Sciatic nerve (tissue), 2 donors: ENCODE measurements at places on chromosomes 12 and 14.

DNA sequence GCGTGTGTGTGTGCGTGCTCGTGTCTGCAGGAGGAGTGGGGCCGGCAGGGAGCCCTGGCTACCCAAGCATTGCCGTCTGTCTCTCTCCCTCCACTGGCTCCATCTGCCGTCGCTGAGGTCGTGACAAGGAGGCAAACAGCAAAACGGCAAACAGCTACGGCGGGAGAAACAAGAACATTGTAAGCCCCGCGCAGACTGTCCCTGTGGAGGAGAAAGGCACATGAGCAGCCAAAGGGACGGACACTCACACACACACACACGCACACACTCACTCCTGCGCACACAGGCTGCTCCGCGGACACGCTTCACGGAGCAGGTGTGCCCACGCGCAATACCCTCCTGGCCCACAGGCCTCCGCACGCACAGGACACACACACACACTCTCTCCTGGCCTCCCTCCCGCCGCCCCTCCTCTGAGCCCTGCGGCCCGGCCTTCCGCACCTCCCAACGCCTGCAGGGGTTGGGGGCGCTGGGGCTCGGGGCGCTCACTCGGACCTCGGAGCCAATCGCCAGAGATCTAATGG, 905 bp downstream of the CISTR start:
- DNase-seq: no peak

DNA sequence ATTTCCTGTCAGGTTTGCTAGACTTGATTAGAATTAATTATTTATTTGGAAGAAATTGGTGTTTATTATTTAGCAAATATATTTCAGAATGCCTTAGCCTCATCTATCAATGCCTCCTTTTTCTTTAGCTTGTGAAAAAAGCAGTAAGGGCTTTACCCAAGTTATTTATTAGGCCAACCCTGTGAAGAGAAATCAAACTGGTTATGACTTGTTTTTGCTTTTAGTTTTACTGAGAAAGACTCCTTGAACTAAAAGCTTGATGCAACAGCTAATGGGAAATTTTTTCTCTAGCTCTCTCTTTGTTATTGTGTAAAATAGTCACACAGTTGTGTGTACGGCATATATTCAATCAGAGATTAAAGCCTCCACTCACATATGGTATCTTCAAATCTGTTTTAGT, 306.8 kb downstream of the DIO2 start:
- no peak for DNase-seq

DNA sequence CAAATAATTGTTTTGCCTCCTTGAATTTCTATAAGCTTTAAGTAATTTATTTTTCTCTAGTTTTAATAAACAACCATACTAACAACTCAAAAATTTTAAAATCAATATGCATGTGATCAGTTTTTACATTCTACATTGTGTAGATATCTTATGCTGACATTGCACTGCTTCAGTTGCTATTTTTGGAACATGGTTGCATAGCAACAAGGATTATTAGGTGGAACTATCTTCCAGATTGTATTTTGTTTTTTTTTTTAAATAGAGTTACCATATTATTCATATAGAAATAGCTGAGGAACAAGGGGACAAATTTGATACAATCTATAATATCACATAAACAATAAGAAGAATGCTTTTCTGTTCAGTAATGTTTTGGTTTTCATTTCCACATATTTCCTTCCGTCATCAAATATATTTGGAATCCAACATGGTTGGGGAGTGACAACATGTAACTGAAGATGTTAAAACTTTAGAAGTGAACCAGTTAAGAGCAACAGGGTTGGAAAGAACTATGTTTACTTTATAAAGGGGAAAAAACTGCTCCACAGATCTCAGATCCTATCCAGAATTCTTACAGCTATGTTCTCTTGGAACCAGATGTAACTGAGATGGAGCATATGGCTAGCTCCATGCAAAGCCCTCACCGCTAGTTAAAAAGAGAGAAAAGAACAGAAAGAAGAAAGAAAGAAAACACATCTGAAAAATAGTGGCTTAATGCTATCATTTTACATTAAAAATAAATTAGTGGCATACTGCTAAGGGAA, 235.5 kb downstream of the NELL2 start:
- no peak for DNase-seq

DNA sequence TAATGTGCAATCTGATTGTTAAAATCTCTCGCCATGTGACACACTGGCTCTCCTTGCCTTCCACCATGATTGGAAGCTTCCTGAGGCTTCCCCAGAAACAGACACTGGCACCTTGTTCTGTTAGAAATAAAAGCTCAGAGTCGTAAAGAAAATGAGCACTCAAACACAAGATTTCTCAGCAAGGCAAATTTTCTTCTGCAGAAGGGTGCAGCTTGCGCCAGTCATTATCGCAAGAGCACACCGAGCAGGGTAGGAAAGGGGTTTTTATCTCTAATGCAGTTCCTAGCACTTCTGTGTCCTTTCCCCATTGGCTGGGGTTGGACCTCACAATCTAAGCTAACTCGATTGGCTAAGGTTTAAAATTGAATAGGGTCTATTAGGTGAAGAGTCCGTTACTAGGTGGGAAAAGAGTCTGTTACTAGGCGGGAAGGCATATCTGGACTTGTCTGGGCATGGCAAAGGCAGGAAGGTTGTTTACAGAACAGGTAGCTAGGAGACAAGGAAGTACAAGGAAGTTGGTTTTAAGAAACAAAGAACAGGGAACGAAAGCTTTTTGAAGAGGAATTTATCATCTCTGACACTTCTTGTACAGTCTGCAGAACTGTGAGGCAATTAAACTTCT, 62.6 kb upstream of the BICD1 start:
- no peak for DNase-seq

- DNase-seq: no peak
Observed at GRCh38 chr12:32343496-32343895, 55.9 kb upstream of the FGD4 start.

DNA sequence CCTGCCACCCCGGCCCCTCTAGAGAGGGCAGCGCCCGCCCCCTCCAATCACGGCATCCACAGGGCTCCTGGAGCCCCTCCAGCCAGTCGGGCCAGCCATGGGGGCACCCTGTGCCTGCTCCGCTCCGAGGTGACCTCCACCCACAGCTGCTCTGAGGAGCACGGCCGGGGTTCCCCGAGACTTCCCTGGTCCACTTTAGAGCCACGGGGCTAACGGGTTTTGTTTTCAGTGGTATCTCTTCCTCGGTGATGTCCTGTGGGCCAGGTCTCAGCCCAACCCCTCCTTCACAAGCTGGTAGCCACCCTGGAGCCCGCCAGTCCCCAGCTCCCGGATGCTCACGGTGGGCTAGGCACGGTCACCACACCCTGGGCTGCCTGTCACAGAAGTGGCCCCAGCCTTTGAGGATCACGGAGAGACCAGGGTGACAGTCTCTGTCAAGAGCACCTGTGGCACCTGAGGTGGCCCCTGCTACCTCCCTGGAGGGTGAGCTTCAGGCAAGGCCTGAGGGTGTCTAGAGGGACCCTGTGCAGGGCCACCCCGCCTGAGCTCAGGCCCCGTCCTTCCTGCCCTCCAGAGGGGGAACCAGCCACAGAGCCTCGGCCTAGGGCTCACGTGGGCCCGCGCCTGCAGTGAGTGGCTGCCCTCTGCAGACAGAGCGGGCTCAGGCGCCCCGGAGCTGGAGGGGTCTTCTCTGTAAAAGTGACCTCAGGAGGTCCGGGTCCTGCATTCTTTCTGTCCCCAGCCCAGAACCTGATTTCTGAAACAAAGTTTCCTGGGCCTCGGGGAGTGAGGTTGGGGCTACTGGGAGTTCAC, 146.0 kb upstream of the C14orf180 start:
- DNase-seq: peak; percentile 43

GRCh38 chr14:39265806-39266524, 32.2 kb downstream of the MIA2 start:
- DNase-seq: no peak

DNA sequence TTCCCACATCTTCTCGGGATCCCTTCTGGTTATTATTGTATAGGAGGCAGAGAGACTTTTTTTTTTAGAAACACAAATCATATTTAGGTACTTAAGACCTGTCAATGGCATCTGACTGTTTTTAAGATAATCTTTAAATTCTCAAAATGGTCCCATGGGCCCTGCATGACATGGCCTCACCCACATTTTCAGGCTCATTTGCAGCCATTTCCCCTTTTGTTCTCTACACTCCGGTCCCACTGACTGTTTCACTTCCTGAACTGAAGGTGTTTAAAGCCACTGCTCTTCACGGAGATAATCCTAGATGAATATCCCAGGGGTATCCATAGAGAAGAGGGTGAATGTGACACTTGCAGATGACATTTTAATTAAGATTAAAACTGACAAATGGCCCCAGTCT, 12.3 kb upstream of the C12orf71 start:
- DNase-seq: no peak

- no peak for DNase-seq
Observed at GRCh38 chr14:66009089-66009488, 477.1 kb upstream of the CCDC196 start.

DNA sequence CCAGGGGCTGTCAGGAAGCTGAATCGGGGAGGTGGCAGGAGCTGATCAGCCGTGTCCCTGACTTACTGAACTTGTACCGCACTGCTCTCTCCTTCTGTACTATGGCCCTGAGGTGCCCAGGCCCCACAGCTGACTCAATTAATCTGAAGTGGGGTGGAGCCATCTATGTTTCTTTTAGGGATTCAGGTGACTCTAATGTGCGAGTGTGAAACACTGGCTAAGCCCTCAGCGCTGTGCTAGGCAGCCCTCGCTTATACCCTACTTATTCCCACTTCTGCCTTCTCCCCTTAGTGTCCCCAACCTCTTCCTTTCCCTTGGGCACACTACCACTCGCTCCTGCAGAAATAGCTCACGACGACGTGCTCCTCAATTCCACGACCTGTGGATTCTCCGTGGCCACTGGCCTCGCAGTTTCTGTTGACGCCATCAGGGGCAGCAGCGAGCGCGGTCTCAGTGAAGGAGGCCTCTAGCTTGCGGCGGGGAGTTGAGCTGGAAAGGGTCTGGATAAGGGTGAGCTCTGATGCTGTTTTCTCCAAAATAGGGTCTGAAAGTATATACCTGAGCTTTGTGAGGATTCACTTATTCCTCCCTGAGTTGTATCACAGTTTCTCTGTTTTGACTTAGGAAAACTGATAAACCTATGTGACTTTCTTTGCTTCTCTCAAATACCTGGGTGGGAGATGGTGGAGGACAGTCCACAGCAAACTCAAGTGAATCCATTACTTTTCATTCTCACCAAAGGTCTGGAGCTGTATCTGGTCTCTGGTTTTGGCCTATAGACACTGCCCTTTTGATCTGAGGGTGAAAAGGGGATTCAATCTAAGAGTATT, 167.6 kb downstream of the SLC41A2 start:
- peak; percentile 67 for DNase-seq

DNA sequence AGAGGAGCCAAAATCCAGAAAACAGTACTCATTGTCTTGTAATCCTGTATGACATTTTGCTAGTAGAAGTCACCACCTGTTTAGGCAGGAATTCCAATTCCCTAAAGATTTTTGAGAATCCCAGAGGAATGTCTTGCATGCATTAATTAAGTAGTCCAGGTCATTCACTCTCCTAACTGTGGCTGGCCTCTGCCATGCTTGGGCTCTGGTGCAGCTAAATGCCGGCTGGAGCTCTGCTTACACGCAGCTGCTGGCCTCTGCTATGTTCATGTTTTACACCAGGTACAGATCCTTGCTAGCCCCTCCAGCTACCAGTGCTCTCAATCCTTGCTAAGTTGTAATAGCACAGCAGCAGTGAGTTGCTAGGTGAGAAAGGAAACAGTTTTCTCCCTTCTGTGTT, 16.3 kb upstream of the HIF1A start:
- no peak for DNase-seq

GRCh38 chr14:79809849-79810612, 401.3 kb downstream of the DIO2 start:
- DNase-seq: no peak

GRCh38 chr14:55074662-55075061, 23.2 kb downstream of the MAPK1IP1L start:
- no peak for DNase-seq

- peak; percentile 85 for DNase-seq
Observed at GRCh38 chr14:68911594-68912227, 67.4 kb downstream of the ACTN1 start.

- DNase-seq: no peak
Observed at GRCh38 chr12:70426620-70427019, 60.5 kb downstream of the KCNMB4 start.

DNA sequence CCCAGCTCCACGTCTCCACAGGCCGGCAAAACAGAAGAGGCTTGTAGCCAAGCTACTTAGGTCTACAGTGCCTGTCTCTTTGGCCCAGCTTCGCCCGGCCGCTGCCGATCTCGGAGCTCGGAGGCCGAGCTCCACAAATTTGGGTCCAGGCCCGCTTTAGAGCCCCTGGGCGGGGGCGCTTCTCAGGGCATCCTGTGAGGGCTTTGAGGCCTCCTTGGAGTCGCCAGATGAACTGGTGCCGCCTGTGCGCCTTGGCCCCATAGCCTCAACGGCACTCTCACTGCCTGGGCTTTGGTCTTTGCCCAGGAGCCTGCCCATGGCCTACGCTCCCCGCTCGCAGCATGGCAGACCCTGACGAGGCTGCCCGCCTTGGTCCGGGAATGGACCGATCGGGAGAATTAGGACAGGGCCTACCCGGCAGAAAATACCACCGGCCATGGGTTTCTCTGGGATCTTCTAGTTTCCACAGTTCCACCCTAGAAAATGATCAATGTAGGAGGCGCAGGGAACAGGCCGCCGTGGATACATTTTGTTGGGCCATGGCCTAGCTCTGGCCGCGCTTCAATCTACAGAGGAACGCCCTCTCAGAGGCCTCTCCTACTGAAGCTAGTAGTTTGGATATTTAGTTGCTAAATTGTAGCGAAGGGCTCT, 953 bp upstream of the NKX2-8 start:
- DNase-seq: no peak

DNA sequence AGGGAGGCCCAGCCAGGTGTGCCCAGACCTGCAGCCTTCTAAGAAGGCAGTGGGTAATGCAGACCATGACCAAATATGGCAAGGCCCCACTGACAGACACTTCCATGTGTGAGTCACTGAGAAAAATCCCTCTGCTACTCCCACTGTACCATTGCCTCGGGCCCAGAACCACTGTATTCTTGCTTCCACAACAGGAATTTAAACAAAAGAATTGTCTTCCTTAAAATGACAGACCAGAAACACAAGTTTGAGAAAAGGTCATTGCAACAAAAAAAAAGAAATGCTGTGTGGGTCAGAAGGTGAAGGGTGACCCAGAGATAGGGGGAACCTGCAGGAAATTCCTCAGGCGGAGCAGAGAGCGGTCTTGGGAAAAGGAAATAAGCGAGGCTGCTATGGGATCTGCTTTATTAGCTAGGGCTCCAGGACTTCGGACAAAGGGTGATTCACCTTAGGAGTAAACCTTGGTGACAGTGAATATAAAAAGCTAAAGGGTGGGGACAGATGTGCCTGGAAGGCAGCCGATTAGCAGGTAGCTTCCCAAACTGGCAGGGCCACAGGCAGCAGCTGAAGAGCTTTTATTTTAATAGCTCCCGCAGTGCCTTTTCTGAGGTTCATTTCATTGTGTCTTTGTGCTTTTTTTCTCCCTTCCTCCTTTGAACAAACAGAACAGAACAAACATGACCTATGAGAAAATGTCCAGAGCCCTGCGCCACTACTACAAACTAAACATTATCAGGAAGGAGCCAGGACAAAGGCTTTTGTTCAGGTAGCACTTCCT, 185.3 kb upstream of the BCL2L14 start:
- DNase-seq: no peak
